ENCODE measurements at places on chromosomes 1 and 21.

- DNase-seq: no peak
These were observed 61.8 kb upstream of the DISP3 start for GRCh38 chr1:11417162-11417561.

DNA sequence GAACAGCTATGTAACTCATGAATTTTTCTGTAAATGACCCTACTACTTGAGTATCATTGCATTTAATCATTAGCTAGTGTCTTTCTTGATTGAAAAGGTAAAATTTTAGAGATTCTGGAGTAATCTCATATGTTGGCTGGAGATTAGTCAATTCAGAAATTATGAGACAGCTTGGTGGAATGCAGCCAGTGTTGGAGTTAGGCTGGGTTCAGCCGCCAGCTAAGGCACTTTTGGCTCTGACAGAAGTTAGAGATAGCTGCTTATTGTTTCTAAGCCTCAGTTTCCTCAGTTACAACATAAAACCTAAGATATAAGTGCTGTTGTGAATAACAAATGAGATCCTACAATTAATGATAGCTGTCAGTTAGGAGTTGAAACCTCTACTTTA is 49.4 kb downstream of the TBCE start:
- no peak for DNase-seq

DNA sequence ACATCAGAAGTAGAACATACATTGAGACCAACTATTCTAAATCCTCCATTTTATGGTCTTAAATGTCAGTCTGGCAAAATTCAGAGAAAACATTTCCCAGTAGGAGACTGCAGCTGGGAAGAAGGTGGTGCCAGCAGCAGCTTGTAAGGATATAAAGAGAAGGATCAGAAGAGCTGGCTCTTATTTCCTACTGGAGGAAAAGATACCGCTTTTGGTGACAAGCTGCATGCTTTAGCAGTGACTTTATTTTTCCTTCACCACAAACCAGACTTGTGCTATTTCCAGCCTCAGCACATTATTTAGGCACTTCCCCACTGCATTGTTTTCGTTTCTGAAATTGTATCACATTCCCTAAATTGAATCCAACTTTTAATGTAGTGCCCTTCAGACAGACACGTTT is 28.4 kb downstream of the RNF11 start:
- no peak for DNase-seq

DNA sequence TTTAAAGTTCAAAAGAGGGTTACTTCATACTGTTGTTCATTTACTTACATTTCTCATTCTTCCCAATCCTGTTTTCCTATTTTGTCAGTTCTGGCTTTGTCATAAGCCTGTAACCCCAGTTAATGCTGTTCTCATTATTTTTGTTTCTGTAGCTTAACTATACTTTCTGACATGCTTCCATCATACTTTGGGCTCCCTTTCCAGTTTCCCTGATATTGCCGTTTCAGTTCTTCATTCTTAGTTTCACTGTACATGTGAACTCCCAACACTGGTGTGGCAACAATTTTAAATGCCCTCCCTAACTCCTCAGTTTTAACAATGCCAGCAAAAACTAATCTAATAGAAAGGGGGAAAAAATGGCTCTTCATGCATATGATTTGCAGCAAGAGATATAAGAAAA is 456.7 kb downstream of the LMO4 start:
- no peak for DNase-seq

DNA sequence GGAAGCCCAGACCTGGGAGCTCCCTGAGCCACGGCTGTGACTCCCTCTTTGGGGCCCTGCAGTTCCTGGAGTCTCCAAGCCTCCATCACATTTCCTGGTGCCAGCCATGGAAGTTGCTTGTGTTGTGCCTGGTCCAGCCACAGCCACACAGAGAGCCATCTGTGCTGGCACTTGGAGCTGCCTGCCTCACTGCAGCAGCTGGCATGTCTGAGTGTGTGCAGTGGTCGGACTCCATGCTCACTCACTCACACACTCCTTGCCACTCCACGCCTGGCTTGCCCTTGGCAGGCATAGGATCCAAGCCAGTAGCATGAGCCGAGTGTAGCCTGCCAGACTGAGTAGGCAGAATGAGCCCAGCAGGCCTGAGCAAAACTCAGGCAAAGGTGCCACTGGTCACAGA is 516.3 kb upstream of the BEND5 start:
- no peak for DNase-seq

GRCh38 chr1:23394684-23395083 is 25.0 kb upstream of the ZNF436 start:
- no peak for DNase-seq

DNA sequence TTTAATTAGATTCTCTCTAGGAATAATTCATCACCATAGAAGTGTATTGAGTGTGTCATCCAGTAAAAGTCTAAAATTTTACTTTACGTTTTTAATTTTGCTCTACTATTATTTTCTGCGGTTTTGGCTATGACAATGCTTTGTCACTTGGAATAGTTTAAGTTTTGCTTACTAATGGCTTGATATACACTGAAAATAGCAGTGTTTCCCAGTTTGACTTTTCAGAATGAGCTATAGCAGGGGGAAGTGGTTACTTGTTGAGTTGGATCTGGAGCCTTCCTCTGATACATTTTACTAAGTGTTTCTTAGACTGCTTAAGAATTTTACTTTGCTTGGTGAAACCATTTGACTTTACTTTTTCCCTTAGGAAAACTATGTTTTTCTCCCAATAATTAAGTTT is 5.0 kb downstream of the DNAJC16 start:
- no peak for DNase-seq

- DNase-seq: no peak
These were observed 9.8 kb downstream of the PLEKHO1 start for GRCh38 chr1:150159550-150159949.

GRCh38 chr1:227094249-227094966 is 154.3 kb downstream of the COQ8A start:
- DNase-seq: no peak

- DNase-seq: peak; percentile 15
These were observed 604.7 kb downstream of the PTPRC start for GRCh38 chr1:199243423-199244061.

DNA sequence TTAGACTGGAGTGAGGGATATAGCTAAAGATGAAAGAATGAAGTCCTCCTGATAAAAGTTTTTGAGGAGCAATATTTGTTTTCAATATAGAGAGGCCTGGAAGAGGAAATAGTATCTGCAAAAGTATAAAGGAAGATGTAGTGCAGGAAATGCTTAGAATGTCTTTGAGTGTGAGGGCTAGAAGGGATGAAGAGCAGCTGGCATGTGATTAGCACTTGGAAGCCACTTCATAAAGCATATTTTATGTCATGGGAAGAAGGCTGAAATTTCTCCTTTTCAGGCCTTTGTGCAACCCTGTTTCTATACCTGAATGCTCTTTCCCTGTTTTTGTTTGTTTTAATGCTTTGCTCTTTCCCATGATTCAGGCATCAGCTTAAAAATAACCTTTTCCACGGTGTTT is 323.3 kb upstream of the DEPDC1 start:
- DNase-seq: no peak

DNA sequence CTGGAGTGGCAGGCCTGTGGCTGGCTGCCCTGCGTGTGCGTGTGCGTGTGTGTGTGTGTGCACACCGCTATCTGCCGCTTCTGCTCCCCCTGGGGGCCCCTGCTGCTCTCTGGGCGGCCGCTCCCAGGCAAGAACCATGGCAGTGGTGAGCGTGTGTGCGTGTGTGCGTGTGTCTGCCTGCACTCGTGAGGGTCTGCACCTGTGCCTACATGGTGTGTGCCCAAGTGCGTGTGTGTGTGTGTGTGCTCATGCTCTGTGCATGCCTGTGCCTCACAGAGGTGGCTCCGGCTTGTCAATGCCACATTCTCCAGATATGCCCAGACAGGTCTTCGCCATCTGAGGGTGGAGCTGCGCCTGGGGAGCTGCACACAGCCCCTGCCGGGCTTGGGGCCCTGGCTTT is 18.7 kb upstream of the PEX10 start:
- DNase-seq: no peak

- no peak for DNase-seq
These were observed 1.3 kb downstream of the KRTAP12-3 start for GRCh38 chr21:44658913-44659595.

DNA sequence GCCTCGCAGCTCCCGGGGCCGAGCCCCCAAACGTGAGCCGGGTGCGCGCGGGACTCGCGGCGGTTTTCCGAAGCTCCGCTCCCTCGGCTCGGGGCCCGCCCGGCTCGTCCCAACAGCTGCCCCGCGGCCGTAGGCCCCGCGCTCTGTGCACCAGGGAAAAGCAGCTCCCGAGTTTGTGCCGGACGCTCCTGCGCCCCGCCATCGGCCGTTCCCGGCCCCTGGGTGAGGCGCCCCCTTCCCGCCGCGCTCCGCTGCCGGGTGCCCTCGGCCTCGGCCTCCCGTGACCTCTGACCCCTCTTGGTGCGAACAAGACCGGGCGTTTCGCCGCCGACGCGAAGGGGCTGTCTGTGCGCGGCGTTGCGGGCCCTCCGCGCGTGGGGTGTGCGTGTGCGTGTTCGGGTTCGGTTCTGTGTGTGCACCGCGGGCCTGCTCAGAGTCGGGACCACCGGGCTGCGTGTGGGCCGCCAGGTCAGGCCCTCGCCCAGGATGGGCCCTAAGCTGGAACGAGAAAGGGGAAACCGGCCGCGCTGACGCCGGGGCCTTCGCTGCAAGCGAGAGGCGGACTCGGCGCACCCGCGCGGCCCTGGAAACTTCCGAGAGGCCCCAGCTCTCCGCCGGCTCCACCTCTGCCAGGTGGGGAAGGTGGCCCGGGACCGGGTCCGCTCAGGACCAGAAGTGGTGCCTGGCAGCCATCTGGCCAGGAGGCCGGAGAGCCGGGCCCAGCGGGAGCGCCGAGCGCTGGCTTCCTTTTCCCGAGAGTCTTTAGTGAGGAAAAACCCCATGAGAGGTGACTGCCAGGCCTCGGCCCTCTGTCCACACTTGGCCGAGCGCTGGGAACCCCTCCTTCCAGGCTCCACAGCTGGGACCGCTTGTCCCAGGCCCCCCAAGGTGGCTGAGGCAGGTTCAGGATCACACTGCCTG is 1.9 kb downstream of the PRDM16 start:
- no peak for DNase-seq

- DNase-seq: no peak
These were observed 28.4 kb downstream of the TRIM45 start for GRCh38 chr1:117093091-117093534.

GRCh38 chr1:160539990-160540858 is 17.2 kb upstream of the SLAMF6 start:
- no peak for DNase-seq

DNA sequence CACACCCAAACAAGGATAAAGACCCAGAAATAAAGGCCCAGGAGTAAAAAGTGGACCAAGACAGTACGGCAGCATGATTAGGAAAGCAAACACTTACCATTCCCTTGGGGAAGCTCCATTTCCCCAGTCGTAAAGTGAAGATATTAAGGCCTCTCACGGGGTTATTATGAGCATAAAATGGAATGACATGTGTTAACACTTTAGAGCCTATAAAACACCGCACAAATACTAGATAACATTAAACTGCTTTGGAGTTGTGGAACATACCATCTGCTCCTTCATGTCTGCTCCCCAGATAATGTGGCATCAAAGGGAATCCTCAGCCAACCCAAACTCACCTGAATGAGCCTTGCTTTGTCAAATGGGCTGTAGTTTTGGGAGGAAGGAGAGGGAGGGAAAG is 8.9 kb upstream of the ITLN2 start:
- no peak for DNase-seq

GRCh38 chr1:23426828-23427227 is 2.3 kb upstream of the TCEA3 start:
- DNase-seq: no peak

DNA sequence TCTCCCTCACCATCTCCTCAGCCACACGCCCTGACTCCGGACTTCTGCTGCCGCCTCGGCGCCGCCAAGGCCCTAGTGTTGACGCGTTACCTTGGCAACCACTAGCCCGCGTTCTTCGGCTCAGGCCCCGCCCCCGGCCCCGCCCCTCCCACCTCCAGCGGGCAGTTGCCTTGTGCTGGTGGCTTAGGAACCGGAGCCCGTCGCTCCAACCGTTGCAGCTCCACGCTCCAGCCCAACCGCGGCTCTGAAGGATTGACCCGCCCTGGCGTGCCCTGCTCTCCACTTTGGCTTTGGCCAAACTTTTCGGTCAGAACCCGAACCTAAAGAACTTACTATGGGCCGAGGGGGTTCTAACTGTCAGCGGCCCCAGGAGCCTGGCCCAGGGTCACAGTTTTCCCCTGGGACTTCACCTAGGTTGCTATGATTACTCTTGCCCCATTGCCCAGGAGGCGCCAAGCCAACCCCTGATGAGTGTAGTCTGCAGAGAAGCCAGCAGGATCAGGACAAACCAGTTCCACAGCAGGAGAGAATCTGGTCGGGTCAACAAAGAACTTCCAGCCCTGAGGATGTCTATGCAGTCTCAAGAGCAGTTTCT is at the start of gene CFAP45:
Gene CFAP45, minus strand, starts transcription at position 80 of the 595 bp plus-strand sequence. Its CDS starts 67 bp downstream, at position 13.
- DNase-seq: no peak

DNA sequence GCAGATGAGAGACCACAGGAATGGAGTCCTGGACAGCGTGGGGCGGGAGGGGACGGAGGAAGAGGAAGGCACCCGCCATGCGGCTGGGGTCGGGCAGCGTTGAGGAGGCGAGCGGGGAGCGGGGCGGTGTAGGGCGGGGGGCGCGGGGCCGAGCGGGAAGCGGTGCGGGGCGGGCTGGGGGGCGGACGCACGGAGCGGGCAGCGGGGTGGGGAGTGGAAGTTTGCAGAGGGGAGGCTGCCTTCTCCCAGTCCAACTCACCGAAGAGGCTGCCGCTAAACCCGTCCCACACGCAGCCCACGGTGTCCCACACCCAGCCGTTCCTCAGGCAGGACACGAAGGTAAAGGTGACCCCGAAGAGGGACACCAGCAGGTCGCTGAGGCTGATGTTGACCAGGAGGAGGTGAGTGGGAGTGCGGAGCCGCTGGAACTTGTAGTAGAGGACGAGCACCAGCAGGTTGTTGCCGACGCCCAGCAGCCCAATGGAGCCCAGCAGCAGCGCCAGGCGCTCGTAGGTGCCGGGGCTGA is 483 bp downstream of the CHML start:
- peak; percentile 36 for DNase-seq

GRCh38 chr21:43571976-43572375 is 87.3 kb downstream of the HSF2BP start:
- no peak for DNase-seq

DNA sequence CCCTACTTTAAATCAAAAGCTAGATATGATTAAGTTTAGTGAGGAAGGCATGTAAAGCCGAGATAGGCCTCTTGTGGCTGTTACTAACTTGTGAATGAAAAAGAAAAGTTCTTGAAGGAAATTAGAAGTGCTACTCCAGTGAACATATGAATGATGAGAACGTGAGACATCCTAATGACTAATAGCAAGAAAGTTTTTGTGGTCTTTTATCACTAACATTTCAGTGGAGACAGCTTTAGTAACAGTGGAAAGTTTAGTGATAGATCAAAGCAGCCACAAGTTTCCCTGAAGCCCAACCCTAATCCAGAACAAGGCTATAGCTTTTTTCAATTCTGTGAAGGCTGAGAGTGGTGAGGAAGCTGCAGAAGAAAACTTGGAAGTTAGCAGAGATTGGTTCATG is 73.6 kb upstream of the LRRC8B start:
- DNase-seq: no peak

DNA sequence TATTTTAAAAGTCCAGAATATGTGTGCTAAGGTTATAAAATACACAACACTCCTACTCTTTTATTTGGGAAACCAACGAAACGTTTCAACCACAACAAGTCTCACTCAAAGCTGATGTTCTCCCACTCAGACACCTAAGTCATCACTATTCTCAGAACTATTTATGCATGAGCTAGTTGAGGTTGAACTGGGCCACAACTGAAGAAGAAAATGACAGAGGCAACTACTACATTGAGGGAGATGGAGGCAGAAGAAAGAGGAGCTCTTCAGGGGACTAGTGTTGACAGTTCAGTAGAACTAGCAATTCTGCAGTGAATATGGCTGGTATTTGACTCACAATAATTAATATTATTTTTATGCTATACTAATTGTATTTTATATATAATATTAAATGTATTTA is 198.2 kb downstream of the SEC16B start:
- no peak for DNase-seq

Measured in NCI-H345 (cell line).